Progenitor cell of endocrine pancreas (in vitro differentiated cells): ENCODE measurements at places on chromosomes 4 and X.
A peak's percentile ranks its signal among the peaks of the same experiment; 100 is the strongest.

DNA sequence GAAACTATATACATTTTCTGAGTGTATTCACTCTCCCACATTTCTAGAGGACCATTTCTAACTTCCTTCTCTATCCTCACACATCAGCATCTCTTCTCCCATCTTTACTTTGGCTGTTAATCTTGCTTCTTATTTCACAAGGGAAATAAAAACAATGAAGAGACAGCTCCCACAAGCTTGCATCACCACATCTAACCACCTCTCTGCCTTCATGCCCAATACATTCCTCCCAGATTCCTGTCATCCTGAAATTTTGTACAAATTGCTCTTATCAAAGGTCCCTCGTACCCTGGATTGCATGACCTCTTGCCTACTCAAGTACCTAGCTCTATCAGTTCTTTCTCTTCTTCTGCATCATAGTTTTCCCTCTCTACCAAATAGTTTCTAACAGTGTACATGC is 215.2 kb downstream of the ANTXR2 start:
- DNase-seq, result no peak

GRCh38 chr4:2497931-2498330 is 29.0 kb downstream of the RNF4 start:
- DNase-seq, result no peak

DNA sequence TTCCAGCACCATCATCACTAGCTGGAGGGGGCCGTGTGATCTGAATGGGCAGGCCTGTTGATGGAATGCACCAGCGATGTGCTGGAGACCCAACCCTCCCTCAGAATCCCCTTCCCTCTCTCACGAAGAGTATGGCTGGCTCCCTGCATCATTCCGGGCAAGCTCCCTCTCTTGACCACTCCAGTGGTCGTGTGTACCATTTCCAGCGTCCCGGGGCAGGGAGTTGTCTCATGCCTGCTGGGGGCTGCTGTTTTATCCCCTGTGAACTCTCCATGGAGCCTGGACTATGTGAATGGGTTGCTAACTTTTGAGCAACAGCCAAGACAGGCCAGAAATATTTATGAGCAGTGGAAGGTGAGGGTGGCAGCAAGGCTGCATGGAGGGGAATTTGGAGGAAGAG is 8.1 kb downstream of the CSAG1 start:
- no peak for DNase-seq

DNA sequence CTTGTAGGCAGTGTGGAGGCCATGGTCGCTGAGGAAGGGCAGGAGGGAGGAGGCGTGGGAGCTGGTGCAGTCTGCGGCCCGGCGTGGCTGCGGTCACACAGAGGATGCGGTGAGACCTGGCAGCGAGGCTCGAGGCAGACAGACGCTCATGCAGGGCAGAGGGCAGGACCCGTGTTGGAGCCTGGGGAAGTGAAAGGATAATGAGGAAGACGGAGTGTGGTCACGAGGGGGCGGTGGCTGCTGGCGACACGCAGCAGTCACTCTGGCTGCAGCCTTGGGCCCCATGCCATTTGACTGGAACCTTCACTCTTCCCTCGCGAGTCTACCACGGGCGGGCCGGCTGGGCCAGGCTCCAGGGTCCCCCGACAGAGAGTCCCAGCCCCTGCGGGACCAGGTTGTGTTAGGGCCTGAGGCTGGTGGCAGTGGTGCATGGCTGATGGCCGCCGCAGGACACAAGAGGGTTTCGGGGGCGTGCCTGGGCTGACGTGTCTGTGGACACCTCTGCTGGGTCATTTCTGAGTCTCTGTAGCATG is 68.8 kb upstream of the HGFAC start:
- DNase-seq, result no peak

DNA sequence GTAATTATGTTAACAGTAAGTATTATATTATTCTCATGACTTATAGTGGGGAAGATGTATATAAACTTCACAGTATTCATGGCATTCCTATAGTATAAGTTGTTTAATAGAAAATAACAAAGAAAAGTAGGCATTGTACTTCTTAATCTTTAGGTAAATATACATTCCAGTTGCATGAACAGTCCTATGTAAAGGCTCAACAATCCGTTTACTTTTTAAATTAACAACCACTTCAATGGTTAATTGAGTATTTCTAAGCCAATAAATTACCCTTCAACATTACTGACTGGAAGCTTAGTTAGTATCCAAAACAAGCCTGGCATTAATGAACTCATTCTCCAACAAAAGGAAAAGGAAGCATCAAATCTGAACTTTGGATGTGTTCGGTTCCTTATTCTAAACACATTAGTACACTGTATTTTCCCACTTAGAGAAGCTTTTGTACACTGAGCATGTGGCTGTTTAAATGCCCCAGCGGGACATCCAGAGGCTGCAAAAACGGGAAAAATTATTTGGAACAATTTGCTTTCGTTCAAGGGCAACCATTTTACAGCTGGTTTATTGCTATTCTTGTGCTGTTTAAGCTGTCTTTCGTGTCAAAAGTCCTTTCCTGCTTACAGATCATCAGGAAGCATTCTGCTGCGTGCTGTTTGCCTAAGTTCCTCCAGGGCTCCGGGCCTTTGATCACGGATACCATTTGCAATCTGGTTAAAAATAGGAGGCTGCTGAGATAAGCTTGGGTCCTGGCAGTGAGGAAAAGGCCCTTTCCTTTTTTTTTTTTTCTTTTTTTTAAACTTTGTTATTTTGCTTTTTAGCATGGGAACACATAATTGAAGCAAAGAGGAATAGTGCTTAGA is 460.3 kb downstream of the SPRY1 start:
- DNase-seq, result no peak

DNA sequence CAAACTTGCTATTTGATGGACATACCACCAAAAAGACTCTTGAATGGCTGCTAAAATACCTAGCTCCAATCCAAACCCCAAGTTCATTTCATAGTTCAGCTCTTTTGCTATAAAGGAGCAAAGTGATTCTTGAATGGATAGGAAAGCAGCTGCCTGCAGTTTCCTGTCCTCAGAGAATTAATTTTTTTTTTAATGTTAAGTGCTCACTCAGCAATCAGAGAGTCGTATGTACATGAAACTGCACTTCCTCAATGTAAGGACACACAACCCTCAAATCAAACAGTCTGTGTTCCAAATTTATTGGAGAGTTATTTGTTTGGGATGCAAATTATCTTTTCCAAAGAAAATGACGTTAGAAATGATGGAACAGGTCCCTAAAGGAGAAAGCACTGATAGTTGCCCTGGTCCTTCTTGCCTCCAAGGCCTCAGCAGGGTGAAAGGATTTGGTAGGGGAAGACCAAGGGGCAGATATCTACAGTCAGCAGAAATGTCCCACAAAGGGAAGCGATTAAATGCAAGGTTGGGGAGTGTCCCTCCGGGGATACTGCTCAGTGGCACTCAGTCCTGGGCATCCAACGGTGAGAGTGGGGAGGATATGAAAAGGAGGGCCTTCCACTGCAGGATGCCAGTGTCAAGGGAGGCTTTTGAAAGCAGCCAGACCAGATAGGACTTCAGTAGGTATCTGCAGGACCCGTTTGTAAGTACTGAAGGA is 67.2 kb upstream of the RASGEF1B start:
- no peak for DNase-seq

GRCh38 chrX:139077281-139078250 is 366.0 kb upstream of the FGF13 start:
- no peak for DNase-seq

DNA sequence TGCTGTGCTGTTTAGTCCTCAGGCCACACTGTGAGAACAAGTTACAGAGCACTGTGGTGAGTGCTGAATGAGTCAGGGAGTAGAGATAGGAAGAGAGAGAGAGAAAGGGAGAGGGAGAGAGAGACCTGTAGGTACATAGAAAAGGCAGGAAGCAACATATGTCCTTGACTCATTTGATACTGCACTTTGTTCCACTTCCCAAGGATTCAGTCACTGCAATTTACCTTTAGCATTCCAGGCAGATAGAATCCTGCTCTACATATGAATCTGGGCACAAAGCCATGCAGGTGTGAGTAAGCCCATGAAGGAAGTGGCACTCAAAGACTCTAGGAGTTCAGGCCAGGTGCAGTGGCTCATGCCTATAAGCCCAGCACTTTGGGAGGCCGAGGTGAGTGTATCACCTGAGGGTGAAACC is 1.0 kb upstream of the DAPP1 start:
- DNase-seq, result no peak

DNA sequence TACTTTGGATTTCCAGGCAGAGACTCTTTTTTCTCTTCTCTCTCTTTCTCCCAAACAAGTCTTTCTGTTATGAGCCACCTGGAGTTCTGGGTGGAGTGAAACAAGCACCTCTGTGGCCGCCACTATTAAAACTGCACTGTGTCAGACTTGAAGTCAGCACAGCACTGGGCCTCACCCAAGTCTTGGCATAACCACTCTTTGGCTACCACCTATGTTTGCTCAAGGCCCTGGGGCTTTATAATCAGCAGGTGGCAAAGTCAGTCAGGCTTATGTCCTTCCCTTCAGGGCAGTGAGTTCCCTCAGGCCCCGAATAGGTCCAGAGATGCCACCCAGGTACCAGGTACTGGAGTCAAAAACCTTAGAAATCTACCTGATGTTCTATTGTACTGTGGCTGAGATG is 52.4 kb downstream of the ITIH6 start:
- DNase-seq, result no peak

DNA sequence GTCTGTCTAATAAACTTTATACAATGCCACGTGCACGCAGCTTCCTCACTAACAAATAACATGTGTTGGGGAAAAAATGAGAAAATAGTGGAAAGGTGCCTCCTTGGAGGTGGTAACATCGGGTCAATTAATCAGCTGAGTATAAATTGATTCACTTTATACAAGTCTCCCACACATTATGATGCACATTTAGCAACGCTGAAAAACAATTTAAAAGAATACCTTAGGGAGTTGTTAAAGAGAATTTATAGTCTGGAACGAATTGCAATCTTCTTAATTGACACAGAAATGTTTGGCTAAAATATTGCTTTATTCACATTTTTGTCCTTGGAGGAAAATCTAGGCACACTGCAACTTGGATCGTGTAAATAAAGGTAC is 84.2 kb downstream of the HPRT1 start:
- no peak for DNase-seq

GRCh38 chr4:77734928-77735327 is 84.2 kb downstream of the CNOT6L start:
- no peak for DNase-seq

GRCh38 chr4:182795446-182796238 is 121.5 kb downstream of the DCTD start:
- DNase-seq, result no peak

GRCh38 chrX:340641-341423 is 22.2 kb upstream of the GTPBP6 start:
- DNase-seq, result no peak

DNA sequence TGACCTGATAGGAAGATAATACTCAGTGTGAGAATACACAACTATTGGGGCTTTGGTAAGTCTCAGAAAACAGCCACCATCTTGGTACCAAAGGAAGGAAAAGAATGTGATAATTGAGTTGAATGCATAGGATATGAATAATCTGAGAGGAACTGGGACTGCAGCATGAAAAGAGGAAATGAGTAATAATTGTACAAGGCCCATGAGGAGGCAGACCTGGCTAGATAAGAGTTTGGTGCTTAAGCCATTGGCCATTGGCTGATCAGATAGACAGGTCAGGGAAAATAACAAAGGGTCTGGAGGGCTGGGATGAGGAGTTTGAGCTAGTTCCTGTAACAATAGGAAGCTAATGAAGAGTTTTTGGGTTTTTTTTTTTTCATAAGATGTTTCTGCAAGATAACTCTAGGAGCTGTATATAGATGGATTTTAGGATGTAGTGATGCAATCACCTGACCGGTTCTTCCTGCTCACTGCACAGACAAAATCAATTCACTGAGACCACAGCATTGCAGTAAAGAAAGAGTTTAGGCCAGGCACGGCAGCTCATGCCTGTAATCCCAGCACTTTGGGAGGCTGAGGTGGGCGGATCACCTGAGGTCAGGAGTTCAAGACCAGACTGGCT is 5.3 kb upstream of the TRMT2B start:
- no peak for DNase-seq

GRCh38 chrX:39599339-39599738 is 498.4 kb downstream of the BCOR start:
- no peak for DNase-seq

- no peak for DNase-seq
Measured at GRCh38 chr4:153676486-153676885, 7.6 kb upstream of the TLR2 start.

- peak; percentile 25 for DNase-seq
Measured at GRCh38 chr4:188282471-188283232, 143.4 kb downstream of the TRIML1 start.

DNA sequence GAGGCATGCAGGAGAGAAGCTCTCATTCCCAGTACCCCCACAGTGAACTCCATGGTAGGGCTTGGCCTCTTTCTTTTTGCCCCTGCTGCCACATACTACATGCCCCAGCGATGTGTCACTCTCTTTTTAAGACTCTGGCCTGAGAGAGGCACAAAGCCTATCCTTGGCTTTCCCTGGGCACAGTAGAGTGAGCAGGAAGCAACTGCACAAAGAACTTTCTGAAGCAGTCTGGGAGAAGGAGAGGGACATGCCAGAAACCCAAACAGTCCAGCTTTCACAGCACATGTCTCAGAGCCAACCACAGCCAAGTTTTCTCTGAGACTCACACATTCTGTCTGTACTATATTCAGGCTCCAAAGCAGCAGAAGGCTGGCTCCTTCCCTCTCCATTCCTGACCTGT is 7.9 kb upstream of the NALF2 start:
- DNase-seq, result no peak

- DNase-seq, result no peak
Measured at GRCh38 chrX:72348247-72348979, 42.7 kb upstream of the CITED1 start.

DNA sequence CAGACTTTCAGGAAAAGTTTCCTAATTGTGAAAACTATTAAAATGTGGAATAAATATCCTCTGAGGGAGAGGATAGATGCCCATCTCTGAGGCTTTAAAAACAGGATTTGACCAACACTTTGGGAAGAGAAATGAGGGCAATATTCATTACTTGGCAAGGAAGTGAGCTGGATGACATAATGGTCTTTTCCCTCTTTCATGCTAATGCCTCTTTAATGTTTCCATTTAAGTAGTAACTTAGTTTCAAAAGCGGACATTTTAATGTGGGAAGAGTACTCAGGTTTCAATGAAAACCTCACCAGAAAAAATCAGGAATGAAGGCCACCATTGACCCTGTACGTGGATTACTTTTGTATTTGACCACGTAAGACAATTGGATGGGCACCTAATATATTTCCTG is 503.3 kb downstream of the ANKRD50 start:
- DNase-seq, result no peak

- no peak for DNase-seq
Measured at GRCh38 chrX:23939203-23939602, 31.4 kb downstream of the CXorf58 start.

GRCh38 chrX:19121898-19122640 is at the start of gene ADGRG2:
TSS of gene ADGRG2 (minus strand) at chrX:19122468. CDS start at chrX:19068834, 53,634 bp downstream.
- peak; percentile 16 for DNase-seq

DNA sequence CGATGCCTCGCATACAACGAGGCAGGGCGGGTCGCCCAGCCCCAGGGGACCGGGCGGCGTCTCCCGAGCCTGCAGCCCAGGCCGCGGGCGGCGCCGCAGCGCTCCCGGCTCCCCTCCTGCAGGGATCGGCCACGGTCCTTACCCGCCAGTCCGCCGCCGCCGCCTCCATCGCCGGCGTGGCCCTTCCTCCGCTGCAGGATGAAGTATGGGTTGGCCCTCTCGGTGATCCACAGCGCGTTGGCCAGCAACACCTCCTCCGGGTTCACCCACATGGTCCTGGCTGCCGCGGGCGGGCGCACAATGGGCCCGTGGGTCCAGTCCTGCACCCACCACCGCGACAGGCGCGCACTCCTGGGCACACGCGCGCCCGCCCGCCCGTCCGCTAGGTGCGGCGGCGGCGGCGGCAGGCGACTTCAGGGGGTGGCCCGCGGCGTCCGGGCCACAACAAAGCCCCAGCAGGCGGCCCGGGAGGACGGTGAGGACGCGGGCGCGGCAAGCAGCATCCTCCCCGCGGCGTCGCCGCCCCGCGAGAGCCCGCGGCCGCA is 339 bp downstream of the TBC1D9 start:
- DNase-seq, result peak; percentile 46
